ENCODE measurements at places on chromosomes 16 and 17.

- DNase-seq, result no peak
- no peaks in the 10 kb centered on the region for H3K36me3 ChIP-seq
- H3K27ac ChIP-seq, result no peak overlapping the region
- H3K4me3 ChIP-seq, result no peak overlapping the region
- peaks cover 5% of the 10 kb centered on the region for H3K4me1 ChIP-seq
Measured at GRCh38 chr17:3007651-3008121, 55.7 kb downstream of the OR1D5 start.

DNA sequence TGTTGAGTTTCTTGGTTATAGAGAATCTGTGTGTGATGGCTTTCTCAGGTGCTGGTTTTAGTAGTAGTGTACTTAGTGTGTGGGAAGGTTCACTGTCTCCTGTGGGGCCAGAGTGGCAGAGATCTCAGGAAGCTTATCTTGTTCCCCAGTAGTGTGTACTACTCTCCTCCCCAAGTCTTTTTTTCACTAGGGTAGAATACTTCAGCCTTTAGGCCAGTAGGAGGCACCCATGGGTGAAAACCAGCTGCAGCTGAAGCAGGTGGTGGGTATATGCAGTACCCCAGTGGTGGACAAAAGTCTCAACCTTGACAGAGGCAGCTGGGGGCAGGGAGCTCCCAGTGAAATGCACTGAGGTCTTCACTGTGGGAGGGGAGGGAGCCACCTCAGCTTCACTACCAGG, 109.9 kb downstream of the PHKB start:
- DNase-seq, result no peak
- H3K36me3 ChIP-seq, result no peaks in the 10 kb centered on the region
- no peaks in the 10 kb centered on the region for H3K4me1 ChIP-seq
- H3K27ac ChIP-seq, result no peak overlapping the region
- no peak overlapping the region for H3K4me3 ChIP-seq

DNA sequence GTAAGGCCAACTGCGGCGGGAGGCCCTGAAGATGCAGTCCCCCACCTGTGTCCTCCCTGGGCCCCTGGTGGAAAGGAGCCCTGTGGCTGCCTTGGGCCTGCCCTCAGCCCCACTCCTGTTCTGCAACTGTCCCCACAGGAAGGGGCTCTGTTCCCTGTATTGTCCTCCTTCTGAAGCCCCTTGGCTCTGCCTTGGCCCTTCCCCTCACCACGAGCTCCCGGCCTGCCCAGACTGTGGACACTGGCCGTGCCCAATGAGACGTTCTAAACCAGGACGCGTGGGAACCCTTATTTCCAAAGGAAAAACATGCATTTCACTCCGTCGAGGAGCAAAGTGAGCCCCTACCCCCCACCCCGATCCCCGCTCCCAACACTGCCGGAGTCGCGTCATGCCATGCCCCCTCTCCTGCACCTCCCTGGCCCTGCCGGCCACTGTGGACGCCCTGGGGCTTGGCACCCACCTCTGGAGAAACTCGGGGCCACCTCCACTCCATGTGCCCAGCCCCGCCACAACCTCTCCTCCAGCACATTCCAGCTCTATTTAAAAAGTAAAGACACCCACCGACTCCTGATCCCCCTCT, 13.5 kb upstream of the PNPO start:
- peaks cover 10% of the 10 kb centered on the region for H3K4me1 ChIP-seq
- H3K27me3 ChIP-seq, result no peaks in the 10 kb centered on the region
- no peak overlapping the region for H3K4me3 ChIP-seq
- no peak for DNase-seq

DNA sequence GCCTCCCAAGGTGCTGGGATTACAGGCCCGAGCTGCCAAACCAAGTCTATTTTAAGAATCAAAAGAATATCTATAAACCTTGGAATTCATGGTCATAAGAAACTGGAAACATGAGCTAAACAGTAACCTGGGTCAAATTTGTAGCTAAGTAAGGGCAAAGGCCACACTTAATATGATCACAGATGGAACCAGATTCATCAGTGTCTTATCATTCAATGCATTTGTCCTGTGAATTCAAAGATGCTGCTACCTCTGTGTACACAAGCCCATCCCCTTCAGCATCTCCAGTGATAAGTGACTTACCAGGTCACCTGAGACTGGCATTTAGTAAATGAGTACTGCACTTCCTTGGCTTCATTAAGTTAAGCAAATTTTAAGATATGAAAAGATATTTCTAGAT, 108.1 kb downstream of the SSH2 start:
- no peak overlapping the region for H3K4me3 ChIP-seq
- no peak for DNase-seq
- H3K4me1 ChIP-seq, result no peaks in the 10 kb centered on the region
- H3K36me3 ChIP-seq, result no peaks in the 10 kb centered on the region

- no peaks in the 10 kb centered on the region for H3K4me1 ChIP-seq
- no peak overlapping the region for H3K4me3 ChIP-seq
- no peak overlapping the region for H3K27ac ChIP-seq
Measured at GRCh38 chr17:9726291-9726690, 65.1 kb downstream of the DHRS7C start.

GRCh38 chr17:47676510-47677165, 17.3 kb upstream of the TBKBP1 start:
- no peak overlapping the region for H3K4me3 ChIP-seq
- H3K36me3 ChIP-seq, result peaks cover 5% of the 10 kb centered on the region
- H3K27me3 ChIP-seq, result no peaks in the 10 kb centered on the region
- no peak for DNase-seq

All from breast epithelium (tissue), 4 donors.